ENCODE measurements at places on chromosomes 2 and 18.

DNA sequence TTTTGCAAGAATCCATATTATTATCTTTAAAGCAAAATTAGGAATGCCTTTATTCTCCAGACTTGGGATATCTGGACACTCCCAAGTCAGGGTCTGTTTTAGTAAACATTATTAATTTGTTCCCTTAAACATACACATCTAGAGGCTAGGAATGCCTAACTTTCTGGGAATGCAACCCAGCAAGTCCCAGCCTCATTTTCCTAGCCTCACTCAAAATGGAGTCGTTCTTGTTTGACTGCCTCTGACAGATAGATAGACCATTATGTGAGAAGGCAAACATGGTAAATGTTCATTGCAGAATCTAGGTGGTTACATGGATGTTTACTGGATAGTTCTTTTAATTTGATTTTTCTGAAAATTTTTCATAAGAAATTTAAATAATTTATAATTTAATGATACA is 270.1 kb upstream of the STON1 start:
- DNase-seq = no peak

DNA sequence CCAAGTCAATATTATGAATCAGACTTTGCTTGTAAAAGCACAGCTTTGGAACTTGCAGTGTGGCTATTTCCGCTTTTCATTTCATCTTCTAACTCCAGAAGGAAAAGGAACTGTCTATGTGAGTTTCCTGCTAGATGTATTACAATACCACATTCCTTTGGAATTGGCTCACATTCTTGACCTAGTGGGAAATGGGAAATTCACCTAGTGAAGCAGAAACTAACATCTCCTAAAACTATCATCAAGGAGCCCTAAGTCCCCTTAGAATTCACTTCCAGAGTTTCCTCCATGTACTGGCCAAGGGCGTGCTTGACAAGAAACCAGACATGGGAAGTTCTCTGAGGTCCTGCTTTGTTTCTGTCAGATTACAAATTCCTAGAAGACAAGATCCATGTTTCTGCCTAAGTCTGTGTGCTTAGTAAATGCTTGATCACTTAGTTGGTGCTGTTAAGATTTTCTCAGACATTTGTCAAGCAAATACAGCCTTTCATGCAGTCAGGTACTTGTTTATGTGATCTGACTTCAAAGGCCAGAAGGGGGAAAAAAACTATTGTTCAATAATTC is 275.7 kb upstream of the FN1 start:
- no peak for DNase-seq

GRCh38 chr18:49731860-49732311 is 81.4 kb downstream of the ACAA2 start:
- no peak for DNase-seq

GRCh38 chr2:70964596-70965386 is 13.6 kb upstream of the ANKRD53 start:
- DNase-seq = peak; percentile 76

DNA sequence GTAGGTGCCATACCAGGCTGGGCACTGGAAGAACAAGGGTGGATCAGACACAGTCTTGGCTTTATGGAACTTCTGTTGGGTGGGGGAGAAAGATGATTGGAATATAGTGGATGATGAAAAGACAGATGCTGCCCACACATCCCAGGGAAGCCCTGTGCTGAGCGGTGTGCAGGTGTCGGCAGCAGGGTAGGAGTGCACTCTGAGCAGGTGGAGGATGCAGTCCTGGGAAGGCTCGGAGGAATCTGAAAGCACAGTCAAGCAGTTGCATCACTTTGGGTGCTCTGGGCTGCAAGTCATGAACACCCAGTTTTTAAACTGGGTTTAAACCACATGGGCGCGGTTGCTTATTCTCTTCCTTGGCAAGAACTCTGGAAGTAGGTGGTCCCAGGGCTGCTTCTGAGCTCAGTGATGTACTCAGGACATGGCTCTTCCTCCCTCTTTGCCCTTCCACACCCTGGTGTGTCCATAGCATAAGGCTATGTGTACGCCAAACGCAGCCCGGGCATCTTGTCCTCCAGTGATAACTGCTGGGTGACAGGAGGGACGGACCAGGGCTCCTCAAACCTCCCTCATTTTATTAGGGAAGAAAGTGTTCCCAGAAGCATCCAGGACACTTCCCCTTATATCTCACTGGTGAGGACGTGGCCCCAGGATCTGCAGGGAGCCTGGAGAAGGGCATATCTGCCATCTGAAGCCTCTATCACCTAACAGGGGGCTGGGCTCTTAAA is 84.0 kb downstream of the SH3RF3 start:
- no peak for DNase-seq

DNA sequence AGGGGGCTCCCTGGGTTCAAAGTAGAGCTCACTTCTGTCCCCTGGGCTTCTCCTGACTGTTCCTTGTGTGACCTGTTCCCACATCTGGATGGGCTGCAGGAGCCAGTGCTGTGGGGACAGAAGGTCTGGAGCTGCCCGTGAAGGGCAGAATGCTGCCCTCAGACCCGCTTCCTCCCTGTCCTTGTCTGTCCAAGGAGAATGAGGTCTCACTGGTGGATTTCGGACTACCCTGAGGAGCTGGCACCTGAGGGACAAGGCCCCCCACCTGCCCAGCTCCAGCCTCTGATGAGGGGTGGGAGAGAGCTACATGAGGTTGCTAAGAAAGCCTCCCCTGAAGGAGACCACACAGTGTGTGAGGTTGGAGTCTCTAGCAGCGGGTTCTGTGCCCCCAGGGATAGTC is 15.5 kb downstream of the EMX1 start:
- DNase-seq = no peak

- DNase-seq = no peak
These were observed 71.5 kb downstream of the RAB31 start for GRCh38 chr18:9779630-9780029.

GRCh38 chr18:6836331-6836730 is 106.8 kb downstream of the ARHGAP28 start:
- DNase-seq = no peak

GRCh38 chr2:105442721-105443120 is 43.9 kb upstream of the FHL2 start:
- DNase-seq = no peak

GRCh38 chr2:183124222-183124956 is at the start of gene NUP35:
TSS of gene NUP35 (plus strand) at chr2:183124443. CDS start at chr2:183124458, 15 bp downstream.
- DNase-seq = peak; percentile 75
